ENCODE measurements at places on chromosomes 7 and 10.

DNA sequence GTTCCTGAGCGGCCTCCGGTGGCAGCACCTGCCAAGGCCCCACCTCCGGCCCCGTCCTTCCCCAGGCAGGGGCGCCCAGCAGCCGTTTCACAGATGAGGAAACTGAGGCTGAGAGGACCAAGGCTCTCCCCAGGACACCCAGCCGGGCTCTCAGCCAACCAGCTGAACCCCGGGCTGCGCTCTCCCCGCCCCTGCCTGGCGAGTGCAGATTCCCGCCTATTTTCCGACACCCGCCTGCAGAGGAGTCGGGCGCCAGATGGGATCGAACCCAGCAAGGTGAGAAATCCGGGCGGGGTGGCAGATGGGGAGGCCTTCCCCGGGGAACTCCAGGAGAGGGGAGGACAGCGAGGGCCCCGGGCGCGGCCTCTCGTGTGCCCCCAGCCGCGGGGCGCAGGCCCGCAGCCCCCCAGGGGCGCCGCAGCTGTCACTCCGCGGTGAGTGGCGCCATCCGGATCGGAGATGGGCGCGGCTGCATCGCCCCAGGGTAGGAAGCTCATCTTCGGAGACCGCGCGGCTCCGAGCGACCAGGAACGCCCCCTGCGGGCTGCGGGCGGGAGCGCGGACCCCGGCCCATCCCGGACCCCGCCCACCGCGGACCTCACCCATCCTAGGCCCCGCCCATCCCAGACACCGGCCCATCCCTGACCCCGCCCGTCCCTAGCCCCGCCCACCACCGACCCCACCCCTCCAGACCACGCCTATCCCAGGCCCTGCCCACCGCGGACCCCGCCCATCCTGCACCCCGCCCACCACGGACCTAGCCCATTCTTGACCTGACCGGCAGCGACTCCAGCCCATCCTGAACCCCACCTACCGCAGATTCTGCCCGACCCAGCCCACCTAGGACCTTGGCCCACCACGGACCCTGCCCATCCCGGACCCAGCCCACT, 90.3 kb downstream of the MICALL2 start:
- DNase-seq: peak; percentile 84

DNA sequence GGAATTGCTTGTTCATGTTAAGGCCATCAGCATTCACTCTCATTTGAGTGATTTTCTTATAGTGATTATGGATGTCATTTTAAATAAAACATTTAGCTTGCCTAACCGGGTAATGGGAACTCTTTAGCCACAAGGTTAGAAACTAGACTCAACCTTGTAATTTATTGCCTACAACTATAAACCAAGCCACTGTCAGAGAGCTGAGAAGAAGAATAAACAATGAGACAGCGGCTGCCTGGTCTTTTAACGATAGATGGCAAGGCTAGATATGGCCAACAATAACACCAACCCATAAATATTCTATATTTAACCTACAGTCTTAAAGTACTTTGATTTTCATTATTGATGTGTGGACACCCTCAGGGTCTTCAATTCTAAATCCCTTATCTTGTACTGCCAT, 27.8 kb upstream of the INHBA start:
- DNase-seq: no peak

DNA sequence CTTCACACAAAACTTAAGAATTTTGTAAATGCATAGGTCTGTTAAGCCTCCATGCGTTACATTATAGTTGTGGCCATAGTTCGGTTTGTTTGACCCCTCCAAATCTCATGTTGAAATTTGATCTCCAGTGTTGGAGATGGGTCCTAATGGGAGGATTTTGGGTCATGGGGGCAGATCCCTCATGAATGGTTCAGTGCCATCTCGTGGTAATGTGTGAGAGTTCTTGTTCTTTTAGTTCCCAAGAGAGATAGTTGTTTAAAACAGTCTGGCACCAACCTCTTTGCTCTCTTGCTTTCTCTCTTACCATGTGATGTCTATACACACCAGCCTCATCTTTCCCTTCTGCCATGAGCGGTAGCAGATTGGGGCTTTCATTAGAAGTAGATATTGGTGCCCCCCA, 264.3 kb downstream of the TCF7L2 start:
- DNase-seq: no peak

DNA sequence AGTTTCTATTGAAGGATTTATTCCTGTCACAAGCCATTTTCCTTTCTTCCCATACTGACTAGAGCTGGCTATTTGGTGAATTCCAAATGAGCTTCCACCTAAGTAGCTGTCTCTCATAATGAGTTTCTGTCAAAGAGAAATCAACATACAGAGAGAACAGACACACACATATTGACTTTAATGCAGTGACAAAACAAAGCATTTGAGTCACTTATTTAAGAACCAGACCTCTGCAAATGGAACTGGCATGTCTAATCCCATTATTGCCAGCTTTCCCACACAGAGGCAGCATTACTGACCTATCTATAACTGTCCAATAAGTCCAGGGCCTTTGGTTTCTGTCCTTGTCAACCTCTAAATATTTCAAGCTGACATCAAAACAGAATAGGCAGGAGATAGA, 179.3 kb upstream of the CSTF2T start:
- DNase-seq: no peak

DNA sequence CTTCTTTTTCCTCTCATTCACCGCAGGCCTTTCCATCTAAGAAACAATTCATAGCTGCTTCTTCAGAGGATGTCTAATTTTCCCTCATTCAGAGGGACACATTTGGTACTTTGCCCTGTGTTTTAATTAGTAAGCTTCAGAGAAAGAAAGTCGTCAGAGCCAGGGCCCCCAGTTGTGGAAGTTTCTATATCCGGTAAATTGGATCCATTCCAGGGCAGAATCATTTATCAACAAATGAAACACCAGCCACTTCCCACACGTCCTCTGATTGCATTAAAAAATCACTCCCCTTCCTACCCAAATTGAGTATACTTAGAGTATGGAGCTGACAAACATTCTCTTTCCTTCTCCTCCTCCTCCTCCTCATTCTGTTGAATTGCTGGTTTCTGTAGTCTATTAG, 205.8 kb upstream of the HDAC9 start:
- DNase-seq: no peak

- no peak for DNase-seq
Measured at GRCh38 chr7:51303142-51303525, 13.5 kb downstream of the COBL start.

- DNase-seq: no peak
Measured at GRCh38 chr10:113617086-113617485, 46.8 kb downstream of the NRAP start.

- no peak for DNase-seq
Measured at GRCh38 chr7:32930378-32930777, 26.9 kb upstream of the FKBP9 start.

DNA sequence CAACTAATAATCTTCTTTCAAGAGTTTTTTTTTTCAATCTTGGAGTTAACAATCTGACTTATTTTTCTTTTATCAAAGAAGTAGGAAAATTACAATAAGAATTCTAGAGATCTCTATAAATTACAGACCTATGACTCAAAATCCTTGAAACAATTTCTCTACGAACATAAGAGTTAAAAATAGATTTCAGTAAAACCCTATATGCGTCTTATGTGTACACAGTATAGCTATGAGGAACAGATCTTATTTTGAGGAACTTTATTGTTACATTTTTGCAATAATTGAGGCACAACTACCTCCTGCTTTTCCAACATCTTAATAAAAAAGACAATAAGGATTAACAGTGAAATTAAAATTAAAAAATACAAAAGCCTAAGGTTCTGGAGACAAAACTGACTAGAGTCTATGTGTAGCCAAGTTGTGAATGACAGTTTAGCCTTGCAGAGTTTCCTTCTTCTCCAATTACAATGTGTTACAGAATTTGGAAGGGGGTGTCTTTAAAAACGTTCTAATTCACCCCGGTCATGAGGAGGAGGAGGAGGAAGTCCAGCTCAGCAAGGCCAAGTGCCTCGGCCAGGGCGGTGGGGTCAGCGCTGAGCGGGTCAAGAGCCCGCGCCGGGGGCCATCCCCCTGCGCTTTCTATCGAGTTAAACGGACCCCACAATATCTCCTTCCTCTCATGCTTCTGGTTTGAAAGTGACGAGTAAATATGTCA, 40.5 kb downstream of the AMZ1 start:
- no peak for DNase-seq

DNA sequence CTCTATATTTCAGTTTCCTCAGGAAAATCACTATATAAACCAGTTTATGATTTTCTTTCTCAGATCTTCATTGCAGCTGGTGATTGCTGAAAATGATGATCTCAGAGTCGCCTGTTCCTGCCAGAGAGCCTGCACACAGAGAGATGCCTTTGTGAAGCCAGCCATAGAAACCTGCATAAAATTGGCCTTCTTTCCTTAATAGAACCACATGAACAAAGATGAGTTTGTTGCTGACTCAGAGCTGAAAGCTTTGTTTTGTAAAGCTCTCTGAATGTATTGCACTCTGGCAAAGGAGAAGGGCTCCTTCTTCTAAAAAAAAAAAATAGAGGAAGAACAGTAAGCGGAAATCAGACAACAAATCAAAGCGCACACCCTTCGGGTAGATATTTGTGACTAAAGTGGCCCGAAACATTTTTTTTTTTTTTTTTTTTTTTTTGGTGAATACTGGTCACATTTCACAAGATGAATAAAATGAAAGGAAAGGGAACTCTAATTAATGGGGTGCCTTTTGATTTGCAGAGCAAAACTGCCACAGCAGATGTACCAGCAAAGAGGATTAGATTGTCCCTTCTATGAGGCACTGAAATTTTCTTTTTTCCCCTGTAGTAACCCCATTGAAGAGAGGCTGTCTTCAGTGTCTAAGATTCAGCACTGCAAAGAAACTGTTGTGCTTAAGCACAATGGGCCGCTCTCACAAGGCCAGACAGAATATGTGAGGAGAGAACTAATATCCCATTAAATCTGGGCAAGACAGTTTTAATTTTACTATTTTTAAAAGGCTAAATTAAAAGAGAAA, 75.1 kb upstream of the PTPRZ1 start:
- no peak for DNase-seq

DNA sequence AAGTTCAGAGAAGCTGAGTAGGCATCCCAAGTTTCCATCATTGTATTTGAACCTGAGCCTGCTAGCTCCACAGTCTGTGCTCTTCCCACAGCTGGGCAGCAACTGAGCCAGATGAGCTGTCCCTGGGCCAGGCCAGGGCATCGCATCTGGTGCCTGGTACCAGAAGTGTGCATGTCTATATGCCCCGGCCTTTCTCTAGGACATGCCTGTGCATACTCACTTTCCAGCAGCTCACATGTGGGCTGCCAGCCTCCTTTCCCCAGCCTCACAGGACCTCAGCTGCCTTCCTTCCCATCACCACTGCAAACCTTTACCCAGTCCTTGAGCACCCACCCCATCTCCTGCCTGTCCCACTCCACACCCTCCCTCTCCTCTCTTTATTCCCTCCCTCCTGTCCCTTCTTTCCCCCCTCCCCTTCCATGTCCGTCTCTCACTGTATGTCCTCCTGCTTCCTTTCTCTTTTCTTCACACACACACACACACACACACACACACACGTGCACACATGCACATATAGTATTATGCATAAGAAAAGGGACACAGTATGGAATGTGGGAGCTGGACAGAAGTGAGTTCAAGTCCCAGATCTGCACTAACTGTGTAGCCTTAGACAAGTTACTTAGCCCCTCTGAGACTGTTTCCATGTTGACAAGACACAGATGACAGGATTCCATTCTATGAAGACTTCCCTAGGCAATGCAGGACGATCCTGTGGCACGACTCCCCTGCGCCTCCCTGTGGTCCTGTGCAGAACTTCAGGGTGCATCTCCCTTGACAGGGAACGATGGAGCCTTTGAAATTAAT, 10.9 kb downstream of the CDHR1 start:
- DNase-seq: peak; percentile 81

DNA sequence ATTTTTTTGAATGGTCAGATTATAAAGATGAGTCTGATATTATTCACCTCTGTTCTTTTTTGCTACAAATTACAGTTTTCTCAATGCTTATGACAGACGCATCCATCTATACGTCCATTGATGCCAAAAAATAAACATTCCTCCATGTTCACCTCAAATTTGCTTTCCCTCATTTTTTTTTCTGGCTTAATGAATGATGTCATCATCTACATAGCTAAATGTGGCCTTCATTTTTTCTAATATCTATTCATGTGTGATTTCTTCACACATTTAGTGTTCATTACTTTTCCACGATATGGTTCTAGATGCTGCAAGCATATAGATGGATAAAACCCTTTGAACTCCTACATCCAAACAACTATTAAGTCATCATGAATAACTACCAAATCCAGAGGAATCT, 163.1 kb downstream of the MAGI2 start:
- no peak for DNase-seq

DNA sequence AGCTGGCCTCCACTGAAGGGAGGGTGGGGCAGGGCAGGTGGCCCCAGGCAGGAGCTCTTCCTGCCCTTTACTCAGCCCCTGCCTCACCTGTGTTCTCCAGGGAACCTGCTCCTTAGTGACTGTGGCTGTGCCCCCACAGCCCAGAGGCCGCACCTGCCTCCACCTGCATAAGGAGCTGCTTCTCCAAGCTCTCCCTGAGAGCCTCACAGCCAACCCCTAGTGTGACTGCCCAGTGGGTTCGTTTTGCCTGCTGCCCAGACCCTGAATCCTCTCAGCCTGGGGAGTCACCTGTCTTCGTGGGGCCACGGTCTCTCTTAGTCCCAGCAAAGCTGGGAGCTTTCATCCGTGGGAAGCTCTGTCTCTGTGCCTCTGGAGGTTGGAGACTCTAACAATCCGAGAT, 94.4 kb downstream of the GLRX3 start:
- no peak for DNase-seq

GRCh38 chr7:22452142-22452959, 47.6 kb downstream of the STEAP1B start:
- DNase-seq: no peak

GRCh38 chr10:97676770-97677581, 10.1 kb downstream of the AVPI1 start:
- DNase-seq: peak; percentile 44

- DNase-seq: no peak
Measured at GRCh38 chr7:134703782-134704181, 57.1 kb downstream of the BPGM start.

DNA sequence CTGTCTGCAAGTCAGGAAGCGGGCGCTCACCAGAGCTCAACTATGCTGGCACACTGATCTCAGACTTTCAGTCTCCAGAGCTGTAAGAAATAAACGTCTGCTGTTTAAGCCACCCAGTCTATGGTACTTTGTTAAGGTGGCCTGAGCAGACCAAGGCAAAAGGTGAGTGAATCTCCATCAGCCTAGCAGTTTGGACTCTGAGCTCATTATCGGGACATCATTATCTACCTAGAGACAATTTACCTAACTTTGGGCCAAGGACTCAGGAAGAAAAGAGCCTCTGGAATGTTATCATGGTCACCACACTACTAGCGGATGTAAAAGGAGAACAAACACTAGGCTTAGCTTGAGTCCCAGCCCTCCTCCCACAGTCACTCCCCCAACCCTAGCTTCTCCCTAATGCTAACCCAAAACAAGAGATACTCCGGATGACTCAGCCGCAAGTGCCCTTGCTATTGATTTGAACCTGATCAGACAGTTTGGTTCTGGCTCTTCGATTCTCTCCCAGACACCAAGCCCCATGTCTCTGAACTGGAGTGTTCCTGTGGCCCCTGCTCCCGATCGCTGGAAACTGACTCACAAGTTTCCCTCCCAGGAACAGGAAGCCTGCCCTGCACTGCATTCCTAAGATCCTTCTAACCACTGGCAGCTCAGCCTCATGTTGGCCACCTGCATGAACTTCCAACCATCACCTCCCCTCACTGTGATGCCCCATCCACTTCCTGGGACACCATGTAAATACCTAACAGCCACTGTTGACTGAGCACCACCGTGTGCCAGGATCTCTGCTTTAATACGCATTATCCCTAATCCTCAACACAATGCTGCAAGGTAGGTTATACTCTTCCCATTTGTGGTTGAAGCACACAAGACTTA, 34.5 kb downstream of the CREB3L2 start:
- DNase-seq: no peak

- DNase-seq: peak; percentile 74
Measured at GRCh38 chr7:77537136-77537777, at the start of gene PTPN12. Gene PTPN12 (plus strand): TSS chr7:77537295. CDS start chr7:77537547, 252 bp downstream.

Measured in NCI-H1694 treated with DMSO at 0.1 percent for 48 hours (cell line).